ENCODE measurements at places on chromosomes 3 and 15.

GRCh38 chr15:101242999-101243336 is 8.9 kb downstream of the CHSY1 start:
- DNase-seq, result no peak

- peak; percentile 66 for DNase-seq
These were observed 295.5 kb downstream of the PLOD2 start for GRCh38 chr3:145865399-145866018.

GRCh38 chr3:155639462-155640055 is 105.3 kb downstream of the PLCH1 start:
- no peak for DNase-seq

GRCh38 chr15:65423150-65423975 is 616 bp upstream of the IGDCC4 start:
- DNase-seq, result no peak

DNA sequence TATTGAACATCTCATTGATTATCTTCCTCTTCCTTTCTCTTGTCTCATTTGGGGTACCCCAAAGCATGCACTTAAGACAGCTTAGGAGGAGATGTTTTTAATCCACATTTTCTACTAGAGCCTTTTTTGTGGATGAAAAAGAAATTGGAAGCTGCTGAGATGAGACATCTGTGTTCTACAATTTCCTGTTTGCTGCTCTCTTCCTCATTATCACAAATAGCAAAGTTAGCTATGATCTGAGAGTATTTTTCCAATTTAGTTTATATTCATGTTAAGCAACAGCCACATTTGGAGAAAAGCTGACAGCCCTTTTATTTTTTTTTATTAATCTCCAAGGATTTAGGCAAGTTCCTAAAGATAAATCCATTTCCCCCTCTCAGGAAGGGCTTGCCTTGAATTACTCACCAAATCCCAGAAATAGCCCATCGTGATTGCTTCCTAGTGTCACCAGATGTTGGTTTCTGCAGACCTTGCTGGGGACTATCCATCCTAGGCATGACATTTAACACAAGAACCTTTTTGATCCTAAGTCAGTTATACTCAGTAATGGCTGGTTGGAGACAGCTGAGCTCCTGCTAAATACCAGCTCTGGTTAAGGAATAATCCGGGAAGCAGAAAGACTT is 70.8 kb upstream of the FILIP1L start:
- no peak for DNase-seq

- no peak for DNase-seq
These were observed 50.3 kb downstream of the EXD1 start for GRCh38 chr15:41180206-41180789.

DNA sequence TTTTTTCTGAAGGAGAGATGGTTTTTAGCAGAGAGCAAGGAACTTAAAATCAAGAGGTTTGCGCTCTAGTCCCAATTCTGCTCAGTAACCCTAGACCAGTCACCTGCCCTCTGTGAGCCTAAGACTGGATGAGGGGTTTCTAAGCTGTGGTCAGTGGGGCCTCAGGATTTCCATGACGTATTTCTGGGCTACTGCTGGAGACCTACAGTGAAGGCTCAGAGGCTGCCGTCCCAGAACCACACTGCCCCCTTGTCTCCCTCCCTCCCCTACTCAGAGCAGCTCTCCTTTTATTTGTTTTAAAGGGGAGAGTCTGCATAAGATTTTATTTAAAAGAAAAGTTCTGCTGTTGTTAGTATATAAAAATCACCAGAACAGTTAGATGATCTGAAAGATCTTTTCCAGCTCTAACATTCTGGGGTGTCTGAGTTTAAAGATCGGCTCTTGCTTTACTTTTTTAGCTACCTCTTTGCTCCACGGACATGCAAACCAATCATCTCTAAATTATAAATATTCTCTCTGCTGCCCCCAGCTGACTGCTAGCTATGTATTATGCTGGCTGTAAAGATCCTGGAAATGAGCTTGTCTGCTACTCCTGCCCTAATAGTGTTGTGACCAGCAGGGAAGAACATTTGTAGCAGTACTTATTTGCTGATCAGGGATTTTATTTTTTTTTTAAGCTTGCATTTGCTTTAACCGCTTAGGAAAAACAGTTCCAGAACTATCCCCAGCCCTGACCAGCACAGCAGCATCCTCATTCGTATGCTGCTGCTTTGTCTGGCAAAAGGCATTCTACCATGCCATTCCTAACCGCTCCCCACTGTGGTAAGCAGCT is 28.6 kb upstream of the NDUFB4 start:
- DNase-seq, result no peak

DNA sequence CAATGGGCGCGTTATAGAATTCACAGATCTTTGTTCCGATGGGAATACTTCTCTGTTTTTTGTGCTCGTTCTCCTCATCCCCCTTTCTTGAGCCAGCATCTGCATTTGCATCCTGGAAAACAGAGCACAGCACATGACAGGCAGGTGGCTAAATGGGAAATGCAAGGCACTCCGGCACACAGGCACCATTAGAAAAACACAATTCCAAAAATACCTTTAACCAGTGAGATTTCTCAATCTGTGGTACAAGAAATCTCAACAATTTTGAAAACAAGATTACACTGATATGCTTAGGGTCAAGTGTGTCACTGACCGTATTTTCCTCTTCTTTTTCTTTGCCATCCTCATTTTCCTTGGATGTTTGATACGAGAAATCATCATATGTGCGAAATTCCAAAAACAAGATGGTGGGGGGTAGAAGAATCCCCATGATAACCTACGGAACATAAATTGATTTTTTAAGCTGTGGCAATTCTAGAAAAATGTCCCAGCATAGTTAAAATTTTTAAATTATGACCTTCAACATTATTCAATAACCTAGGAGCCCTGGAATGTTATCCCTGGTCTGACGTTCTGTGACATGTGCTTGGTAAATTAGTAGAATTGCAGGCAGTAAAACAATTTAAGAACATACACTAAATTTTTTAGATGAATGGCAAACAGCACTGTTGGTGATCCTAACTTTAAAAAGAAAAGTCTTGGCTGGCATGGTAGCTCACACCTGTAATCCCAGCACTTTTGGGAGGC is 46.5 kb upstream of the MTMR10 start:
- no peak for DNase-seq

DNA sequence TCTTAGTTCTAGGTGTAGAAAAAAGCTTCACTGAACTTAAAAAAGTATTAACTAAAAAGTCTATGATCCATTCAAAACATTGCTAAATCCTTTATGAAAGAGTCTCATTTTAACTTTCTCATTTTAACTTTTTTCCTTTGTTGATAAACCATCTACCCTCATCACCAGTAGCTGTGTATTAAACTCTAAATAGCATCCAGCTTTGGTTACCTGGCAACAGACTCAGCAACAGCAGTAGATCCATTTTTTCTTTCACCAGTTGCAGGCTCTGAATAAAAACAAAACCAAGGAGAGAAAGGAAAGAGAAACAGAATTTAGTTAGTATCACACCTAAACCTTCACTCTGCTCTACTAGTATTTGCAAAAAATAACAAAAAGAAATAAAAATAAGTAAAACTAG is 51.6 kb downstream of the TP53BP1 start:
- no peak for DNase-seq

DNA sequence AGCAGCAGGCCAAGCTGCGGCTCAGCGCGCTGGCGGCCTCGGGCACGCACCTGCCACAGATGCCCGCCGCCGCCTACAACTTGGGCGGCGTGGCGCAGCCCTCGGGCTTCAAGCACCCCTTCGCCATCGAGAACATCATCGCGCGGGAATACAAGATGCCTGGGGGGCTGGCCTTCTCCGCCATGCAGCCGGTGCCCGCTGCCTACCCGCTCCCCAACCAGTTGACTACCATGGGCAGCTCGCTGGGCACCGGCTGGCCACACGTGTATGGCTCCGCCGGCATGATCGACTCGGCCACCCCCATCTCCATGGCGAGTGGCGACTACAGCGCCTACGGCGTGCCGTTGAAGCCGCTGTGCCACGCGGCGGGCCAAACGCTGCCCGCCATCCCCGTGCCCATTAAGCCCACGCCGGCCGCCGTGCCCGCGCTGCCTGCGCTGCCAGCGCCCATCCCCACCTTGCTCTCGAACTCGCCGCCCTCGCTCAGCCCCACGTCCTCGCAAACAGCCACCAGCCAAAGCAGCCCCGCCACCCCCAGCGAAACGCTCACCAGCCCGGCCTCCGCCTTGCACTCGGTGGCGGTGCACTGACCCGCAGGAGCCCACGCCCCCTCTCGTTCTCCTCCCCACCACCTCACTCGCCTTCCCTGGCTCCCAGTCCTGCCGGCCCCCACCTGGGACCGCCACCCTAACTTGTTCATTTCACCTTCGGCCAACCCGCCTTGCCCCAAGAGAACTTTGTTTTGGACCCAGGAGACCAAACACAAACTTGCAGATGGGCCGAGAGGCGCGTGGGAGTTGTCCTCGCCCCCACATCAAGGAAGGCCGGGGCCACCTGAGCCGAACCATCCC is 1.5 kb downstream of the FOXB1 start:
- no peak for DNase-seq

DNA sequence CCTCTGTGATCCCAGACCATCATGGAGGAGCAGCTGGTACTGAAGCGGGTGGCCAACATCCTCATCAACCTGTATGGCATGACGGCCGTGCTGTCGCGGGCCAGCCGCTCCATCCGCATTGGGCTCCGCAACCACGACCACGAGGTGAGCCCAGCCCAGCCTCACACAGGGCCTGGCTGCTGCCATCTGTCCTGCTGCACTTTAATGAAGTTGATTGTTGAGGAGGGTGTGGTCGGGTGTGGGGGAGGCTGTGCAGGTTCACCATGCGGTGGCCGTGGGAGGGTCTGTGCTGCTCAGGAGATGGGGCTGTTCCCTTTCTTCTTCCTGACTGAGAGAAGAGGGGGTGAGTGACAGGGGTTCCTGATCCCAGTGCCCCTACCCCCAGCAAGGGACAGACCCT is 30.6 kb downstream of the ACAD9 start:
- DNase-seq, result no peak

GRCh38 chr3:183217548-183218332 is 35.3 kb upstream of the B3GNT5 start:
- no peak for DNase-seq

- DNase-seq, result no peak
These were observed 27.4 kb upstream of the OR5K4 start for GRCh38 chr3:98326105-98326893.

- DNase-seq, result no peak
These were observed 12.6 kb downstream of the KAT2B start for GRCh38 chr3:20052851-20053250.

DNA sequence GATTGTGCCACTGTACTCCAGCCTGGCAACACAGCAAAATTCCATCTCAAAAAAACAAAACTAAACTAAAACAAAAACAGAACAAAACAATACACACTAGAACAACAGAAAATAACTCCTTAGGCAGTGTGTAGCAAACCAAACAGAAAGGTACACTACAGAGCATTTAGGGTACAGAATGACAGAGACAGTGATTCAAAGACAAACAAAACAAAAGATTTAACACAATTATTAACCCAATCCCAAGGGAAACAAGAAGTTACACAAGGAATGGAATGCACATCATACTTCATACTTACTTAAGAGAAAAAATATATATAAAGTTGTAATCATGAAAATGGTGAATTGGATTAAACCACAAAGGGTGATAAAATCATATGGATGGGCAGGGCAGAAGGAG is 12.9 kb downstream of the SLC25A20 start:
- DNase-seq, result no peak

DNA sequence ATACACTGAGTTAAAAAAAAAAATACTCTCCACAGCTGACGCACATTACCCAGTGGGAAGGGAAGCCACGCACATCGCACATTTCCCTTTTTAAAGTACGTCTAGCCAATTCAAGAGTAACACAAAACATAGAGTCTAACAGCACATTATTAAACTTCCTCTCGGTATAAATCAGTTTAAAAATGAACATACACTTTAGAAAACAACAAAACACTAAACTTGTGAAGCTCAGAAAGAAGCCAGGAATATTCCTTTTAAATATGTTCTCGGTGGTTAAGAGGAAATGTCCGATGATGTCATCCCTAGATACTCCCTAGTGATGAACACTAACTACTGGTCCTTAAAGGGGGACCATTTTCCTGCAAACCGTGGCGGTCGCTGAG is 721 bp downstream of the MYEF2 start:
- peak; percentile 56 for DNase-seq

GRCh38 chr3:171347301-171348039 is 112.7 kb downstream of the TNIK start:
- DNase-seq, result no peak

DNA sequence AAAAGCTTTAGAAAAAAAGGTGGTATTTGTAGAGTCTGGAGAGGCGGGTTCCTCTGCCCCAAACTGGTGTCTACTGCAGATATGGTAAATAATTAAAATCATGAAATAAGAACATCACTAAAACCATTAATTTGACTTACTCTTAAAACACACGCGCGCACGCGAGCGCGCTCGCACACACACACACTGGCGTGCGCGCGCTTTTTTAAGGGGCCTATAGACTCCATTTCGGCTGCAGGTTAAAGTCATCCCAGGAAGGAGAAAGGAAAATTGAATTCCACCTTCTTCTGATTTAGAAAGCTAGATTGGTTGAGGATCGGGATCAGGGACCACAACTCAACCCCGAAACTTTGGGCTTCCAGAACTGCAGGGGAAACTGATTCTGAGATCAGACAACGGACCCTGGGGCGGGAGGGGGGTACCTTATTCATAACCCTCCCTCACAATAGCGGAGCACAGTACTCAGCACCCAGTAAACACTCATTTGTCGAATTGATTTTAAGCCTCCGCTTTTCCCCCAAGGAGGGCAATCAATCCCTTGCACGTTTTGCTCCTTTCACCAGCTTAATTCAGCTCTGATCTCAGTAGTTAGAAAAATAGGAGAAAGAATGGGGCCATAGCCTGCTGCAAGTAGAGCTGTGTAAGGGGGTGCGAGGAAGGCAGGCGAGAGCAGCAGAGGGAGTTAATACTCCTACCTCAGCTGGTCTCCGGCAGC is 509 bp upstream of the LRRC3B start:
- DNase-seq, result peak; percentile 47

GRCh38 chr3:94525043-94525442 is 462.2 kb downstream of the NSUN3 start:
- peak; percentile 15 for DNase-seq

DNA sequence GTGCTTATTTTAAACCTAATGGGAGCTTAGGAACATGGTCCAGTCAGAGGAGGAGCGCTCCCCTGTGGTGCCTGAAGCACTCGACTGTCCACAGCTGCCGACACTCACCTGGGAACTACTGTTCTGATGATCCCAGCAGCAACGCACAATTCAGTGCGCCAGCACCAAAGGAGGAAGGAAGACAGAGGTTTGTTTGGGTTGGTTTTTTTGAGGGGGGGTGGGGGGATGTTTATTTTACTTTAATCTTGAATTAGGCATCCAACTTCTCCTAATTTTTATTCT is 48.8 kb upstream of the VGLL4 start:
- DNase-seq, result no peak

DNA sequence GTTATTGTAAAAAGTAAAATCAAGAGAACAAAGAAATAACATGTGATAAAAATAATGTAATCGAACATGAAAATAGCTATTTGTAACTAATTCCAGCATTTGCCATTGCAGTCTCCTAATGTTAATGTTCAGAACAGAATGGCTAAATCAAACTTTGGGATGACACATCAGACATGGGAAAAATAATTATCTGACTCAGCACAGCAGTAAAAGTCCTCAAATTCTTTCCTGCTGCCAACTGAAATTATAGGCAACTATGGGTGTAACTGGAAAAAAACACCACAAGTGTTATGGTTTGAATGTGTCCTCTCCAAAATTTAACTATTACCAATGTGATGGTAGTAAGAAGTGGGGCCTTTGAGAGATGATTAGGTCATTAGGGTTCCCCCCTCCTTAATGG is 446.7 kb downstream of the C3orf38 start:
- DNase-seq, result no peak

GRCh38 chr3:94179059-94179458 is 116.2 kb downstream of the NSUN3 start:
- no peak for DNase-seq

- no peak for DNase-seq
These were observed 43.0 kb downstream of the VGLL4 start for GRCh38 chr3:11600501-11601282.
